Activated naive CD4-positive, alpha-beta T cell (primary cell): ENCODE measurements at places on chromosomes 3 and 15.

DNA sequence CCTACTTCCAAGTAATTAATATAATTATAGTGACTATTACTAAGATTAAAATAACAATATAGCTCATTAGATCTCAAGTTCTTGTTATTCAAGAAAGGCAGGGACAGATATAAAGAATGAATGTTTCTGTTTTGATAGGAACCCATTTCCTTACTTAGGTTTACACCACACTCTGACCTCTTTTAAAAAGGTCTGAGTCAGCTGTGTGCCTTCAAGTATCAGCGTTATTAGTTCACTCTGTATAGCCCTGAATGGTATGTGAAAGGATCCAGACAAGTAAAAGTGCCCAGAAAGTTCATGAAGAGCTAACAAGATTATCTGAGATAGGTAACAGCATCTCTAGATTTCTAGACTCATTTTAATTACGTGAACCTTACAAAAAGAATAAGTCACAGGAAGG is 28.9 kb downstream of the PDCD10 start:
- DNase-seq = no peak

- DNase-seq = no peak
These were observed 11.7 kb upstream of the SEMA3B start for GRCh38 chr3:50256978-50257890.

- no peak for DNase-seq
These were observed 4.7 kb downstream of the RRP9 start for GRCh38 chr3:51937014-51937413.

GRCh38 chr15:25244731-25245585 is 193.9 kb downstream of the UBE3A start:
- DNase-seq = no peak

- no peak for DNase-seq
These were observed 23.0 kb downstream of the BUB1B start for GRCh38 chr15:40183636-40184463.

- no peak for DNase-seq
These were observed 46.8 kb downstream of the CHDH start for GRCh38 chr3:53799338-53799865.

DNA sequence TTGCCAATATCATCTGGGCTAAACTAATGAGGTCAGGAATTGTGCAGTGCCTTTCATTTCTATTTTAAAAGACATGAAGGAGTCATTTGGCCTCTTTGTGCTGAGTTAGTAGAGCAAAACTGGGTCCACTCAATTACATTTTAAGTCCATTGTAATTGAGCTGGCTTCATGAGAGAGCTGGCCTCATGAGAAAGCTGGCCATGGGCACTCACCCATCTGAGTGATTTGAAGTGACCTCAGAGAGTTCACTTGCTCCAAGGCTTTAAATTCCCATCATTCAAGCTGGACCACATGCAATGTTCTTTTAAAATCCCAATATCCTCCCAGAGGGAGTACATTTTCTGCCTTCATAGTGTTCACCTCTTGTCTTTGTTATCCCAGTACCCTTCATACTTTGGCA is 335.9 kb upstream of the WNT5A start:
- no peak for DNase-seq

- DNase-seq = no peak
These were observed 22.2 kb downstream of the PSTPIP1 start for GRCh38 chr15:77017091-77017660.

DNA sequence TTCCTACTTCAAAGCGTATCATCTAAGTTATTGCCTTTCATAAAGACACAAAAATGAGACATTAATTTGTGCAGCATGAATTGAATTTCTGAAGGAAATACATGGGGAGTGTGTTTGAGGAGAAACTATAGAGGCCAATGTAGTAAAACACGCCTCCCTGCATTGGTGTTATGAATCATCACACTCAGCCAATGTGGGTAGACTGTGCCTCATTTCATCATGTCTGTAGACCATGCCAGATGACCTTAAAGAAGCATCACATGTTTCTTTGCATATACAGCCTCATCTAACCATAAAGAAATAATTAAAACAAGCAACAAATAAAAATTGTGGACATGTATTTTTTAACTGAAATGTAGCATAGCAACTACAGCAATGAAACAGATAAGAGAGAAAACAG is 486.0 kb upstream of the ADAMTS9 start:
- no peak for DNase-seq
